Retina (tissue), 1 donor: ENCODE measurements at places on chromosomes 5 and 9.
A peak's percentile ranks its signal among the peaks of the same experiment; 100 is the strongest.

- peak; percentile 54 for DNase-seq
Measured at GRCh38 chr5:73274881-73275663, 102.1 kb downstream of the TMEM174 start.

- no peak for DNase-seq
Measured at GRCh38 chr5:161676103-161676502, 9.4 kb upstream of the GABRA6 start.

GRCh38 chr5:110790673-110791072 lies 51.9 kb downstream of the SLC25A46 start:
- DNase-seq, result no peak

- DNase-seq, result no peak
Measured at GRCh38 chr9:6243746-6244145, 28.1 kb downstream of the IL33 start.

DNA sequence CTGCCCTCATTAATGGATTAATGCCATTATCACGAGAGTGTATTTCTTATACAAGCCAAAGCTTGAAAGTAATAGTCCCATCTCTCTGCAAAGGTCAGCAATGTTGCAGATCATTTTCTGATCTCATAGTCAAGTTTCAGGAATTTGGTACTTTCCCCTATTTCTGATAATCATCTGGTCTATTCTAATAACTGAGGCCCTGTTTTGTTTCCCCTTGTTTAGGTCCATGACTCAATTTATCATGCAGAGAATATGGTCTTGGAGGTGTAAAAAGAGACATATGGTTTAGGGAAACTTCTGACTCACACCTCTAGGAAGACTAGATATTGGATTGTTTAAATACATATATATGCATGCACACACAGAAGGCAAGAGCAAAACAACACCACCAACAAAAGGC lies 339.3 kb upstream of the NUDT12 start:
- DNase-seq, result no peak

GRCh38 chr5:59357381-59357977 lies 536.0 kb downstream of the PDE4D start:
- DNase-seq, result peak; percentile 69

DNA sequence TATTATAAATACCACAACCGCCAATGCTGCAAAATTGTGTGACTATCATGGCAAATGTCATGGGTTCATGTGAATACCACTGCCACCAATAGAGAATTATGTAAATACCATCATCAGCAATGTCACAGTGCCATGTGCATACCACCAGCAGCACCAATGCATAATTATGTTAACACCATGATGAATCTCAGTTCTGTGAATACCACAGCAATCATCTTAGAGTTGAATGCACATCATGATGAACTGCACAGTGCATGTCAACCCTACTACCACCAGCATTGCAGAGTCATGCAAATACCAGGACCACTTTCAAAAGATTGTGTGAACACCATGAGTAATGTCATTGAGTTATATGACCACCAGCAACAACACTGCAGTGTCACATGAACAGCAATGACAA lies 63.2 kb downstream of the SHC3 start:
- no peak for DNase-seq

DNA sequence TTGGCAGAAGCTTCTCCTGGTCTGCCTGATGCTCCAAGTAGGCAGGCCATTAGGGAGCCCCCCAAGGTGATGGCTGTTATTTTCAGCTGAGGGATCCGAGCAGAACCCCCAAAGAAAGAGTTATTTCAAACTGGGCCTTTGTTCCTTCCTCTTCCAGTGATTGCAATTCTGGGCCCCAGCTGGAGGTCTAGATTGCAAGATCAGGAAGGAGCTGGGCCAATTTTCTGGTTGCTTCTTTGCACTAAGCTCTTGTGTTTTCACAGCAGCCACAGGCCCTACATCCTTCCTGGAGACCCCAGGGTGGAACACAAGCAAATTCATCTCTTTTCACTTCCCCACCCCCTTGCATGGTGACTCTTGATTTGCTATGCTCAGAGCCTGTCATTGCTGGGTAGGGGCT lies 215.0 kb downstream of the SEMA6A start:
- no peak for DNase-seq

DNA sequence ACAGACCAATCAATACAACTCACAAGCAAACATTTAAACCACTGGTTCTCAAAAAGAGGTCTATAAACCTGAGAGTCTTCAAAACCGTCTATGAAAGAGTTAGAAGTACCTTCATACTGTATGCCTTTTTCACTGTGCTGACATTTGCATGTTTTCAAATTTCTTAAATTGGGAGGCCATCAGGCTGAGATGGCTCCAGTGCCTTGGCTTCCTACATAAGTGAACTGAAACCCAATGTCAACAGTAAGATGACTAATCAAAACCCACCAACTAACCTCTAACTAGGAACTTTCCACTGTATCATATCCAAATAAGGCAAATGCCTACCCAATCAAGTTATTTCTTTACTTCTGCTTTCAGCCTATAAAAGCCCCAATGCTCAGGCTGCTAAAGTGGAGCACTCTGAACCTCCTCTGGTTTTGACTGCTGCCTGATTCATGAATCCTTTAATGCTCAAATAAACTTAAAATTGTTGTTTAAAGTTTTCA lies 35.1 kb downstream of the FAM13B start:
- DNase-seq, result no peak

GRCh38 chr9:135098400-135099105 lies 11.1 kb downstream of the OLFM1 start:
- DNase-seq, result no peak

DNA sequence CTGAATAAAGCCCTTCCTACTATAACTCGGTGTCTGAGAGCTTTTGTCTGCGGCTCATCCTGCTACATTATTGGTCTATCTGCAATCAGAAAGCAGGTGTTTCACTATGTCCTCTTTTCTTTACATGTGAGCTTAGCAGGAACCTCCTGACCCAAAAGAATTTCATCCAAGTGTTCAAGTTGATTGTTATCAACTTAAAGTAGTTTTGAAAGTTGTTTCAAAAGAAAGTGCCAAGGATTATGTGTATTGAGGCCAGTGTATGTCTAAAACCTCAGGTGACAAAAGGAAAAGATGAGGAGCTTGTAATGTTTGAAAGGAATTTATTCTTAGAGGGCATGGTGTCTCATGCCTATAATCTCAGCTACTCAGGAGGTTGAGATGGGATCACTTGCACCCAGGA lies 8.1 kb upstream of the SELENOP start:
- DNase-seq, result no peak

DNA sequence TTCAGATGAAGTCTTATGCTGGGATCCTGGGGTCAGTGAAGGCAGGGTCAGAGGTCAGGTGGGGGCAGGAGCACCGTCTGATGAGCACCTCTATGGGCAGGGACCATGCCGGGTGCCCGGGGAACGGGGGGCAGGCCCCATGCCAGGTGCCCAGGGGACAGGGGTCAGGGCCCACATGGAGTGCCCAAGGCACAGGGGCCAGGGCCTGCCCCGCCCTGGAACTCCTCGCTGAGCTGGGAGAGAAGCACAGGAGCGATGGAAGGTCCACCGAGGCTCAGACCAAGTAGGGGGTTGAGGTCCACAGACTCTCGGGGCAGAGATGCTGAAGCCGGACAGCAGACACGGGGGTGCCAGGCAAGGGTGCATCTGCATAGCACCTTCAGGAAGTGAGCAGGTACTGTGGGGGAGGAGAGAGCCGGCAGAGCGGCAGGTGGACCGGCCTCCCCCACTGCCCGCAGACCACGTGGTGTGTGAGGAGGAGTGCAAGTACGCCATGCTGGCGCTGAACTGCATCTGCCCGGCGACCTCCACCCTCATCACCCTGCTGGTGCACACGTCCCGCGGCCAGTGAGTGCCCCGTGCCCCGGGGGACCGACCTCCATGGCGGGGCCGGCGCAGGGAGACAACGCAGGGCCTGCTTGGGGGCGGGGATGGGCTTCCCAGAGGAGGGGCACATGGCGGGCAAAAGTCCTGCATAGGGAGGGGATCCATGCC lies 67.7 kb downstream of the KCNT1 start:
- DNase-seq, result no peak

DNA sequence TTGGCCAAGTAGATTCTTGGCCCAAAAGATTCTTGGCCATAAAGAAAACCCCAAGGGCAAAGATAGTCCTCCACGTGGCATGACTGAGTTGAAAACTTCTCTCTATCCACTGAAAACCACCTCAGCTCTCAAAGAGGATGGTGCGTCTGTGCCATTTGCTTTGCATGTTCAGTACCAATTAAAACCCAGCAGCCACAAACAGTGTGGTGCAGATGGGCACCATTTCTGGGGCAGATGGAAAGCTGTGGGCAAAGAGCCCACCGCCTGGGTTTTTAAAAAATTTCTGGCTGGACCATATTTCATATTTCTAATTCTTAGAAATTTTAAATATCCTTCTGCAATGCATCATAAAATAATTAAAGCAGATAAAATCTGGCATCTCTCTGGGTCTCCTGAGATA lies 84.5 kb upstream of the PUM3 start:
- no peak for DNase-seq

DNA sequence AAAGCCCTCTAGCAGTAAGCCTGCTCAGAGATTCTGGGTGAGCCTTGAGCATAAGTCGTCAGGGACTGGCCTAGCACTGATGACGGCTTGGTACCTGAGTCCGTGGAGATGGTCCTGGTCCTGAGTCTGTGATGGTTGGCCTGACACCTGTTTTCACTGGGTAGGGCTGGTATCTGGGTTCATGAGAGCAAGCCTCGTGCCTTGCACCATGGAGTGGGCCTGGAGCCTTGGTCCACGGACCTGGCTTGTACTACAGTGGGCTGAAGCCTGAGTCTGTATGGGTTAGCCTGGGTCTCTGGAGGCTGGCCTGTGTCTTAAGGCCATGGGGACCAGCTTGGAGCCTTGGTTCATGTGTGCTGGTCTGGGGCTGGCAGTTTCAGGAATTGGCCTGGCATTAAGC lies 310.3 kb upstream of the ISL1 start:
- DNase-seq, result no peak

- no peak for DNase-seq
Measured at GRCh38 chr5:40410231-40410861, 269.4 kb upstream of the PTGER4 start.

GRCh38 chr9:81619353-81620001 lies 69.9 kb downstream of the TLE1 start:
- DNase-seq, result no peak
